Cerebellar cortex (tissue), 1 donor: ENCODE measurements at places on chromosomes 2 and 18.

- DNase-seq: no peak
Observed at GRCh38 chr2:111659361-111660333, 224.3 kb downstream of the ANAPC1 start.

- no peak for DNase-seq
Observed at GRCh38 chr2:134359367-134360081, 105.7 kb downstream of the MGAT5 start.

- DNase-seq: peak; percentile 86
Observed at GRCh38 chr2:127387655-127388422, at the start of gene MAP3K2. Gene MAP3K2, minus strand, starts transcription at chr2:127387975. Its CDS starts 44,846 bp downstream, at chr2:127343129.

DNA sequence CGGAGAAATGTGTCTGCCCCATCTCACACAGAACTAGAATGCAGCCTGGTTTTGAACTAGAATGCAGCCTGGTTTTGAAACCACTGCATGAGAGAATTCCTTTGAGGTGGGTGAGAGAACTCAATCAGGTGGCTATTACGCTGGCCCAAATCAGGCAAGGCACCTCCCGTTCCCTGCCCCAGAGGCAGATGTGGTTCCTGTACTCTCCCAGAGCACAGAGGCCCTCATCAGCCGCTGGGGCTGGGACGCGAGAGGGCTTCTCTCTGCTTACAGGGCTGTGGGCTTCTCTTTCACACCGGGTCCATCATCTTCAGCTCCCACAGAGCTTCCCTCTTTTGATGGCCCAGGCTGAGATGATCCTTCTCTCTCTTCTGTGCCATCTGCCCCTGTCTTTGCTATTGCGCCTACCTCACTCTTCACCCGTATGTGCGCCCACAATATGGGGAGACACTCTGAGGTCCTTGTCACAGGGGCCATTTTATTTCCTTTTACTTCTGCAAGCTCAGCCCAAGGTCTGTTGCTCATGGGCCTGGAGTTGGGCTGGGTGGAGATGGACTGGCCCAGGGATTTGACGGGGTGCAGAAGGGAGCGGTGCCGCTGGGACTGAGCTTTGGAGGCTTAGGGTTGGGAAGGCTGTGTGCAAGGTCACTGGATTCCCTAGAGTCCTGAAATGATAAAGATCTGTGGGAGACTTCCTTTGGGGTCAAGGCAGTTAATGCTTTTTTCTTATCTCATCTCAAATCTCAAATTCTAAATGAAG, 84.4 kb upstream of the HS6ST1 start:
- no peak for DNase-seq

DNA sequence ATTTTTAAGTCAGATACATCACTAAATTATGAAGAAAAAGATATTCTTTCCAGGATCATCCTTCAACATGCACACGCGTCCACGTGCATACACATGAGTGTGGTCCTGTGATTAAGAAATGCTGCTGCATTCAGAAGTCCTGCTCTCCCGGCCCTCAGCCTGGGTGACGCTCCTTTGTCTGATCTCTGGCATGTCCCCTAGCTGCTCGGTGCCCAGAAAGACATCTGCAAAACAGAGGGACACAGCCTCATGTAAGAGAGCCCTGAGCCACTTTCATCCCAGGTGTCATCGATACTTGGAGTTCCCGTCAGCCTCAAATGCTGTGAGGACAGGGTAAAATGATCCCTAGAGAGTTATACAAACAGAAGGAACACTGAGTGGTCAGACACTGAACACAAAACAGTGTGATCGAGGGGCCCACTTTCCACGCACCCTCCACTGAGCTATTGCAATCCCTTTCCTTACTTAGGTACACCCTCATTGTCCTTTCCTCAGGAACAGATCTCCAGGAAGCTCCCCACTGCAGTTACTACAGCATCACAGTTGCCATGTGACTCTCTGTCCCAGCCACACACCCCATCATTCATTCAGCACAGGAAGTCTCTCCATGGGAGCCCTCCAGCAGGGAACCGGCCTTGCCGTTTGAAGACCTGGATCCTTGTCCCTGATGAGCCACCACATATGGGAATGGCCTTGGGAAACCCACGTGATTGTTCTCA, 32.1 kb downstream of the CRACDL start:
- DNase-seq: no peak

- DNase-seq: no peak
Observed at GRCh38 chr18:23583071-23583865, 3.0 kb downstream of the NPC1 start.

DNA sequence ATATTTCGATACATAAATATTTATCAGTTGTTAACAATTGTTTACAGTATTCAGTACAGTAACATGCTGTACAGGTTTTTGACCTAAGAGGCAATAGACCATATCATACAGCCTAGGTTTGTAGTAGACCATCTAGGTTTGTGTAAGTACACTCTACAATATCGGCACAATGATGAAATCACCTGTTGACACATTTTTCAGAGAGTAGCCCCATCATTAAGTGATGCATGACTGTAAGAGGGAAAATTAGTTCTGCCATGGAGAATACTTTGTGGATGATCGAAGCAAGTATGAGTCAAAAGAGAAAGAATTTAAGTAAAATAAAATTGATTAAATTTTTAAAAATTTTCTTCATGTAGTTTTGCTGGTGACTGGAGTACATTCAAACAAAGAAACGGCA, 32.6 kb downstream of the VIT start:
- DNase-seq: no peak

DNA sequence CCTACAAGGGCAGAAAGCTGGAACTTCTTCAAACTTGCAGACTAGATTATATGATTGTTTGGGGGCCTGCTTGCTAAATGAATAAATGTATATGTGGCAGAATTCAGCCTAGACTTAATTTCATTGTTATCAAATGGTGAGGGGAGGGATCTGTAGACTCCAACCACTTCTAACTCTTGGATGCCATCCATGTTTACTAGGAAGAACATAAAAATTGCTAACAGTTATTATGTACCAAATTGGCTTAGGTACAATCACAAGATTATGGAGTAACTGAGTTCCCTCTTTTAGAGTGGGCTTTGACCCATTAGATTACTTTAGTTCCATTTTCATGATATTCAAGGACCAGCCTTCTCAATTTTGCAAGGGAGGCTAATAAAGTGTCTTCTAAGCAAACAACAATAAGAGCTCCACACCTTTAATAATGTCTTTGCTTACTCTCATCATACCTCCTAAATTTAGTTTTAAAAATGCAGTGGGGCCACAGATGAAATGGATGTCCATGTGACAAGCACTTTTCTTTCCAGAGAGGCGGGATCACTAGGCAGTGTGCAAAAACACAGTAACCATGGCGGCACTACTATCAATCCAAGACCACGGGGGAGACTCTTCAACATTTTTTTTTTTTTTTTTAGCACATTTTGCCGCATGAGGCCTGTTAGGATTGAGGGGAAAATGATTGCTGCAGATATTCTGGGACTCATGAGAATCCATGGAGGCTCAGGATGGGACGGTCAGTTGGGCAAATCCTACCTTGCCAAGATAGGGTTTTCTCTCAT, 217.6 kb upstream of the SPRED2 start:
- no peak for DNase-seq

DNA sequence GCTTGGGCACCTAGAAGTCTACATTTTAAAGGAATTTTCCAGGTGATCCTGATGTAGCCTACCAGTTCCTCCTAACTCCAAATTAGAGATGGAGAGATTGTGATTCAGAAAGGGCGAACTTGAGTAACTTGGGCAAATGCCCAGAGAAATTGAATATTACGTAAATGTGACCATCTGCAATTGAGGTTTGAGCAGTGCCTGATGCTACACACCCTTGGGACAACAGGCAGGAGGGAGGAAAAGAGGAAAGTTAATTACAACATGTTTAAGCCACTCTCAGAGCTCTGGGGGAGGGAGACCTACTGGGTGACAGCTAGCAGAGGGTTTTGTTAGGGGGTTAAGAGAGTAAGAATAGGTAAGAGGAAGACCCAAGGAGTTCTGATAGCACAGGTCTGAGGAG, 208.9 kb downstream of the LPIN1 start:
- no peak for DNase-seq

DNA sequence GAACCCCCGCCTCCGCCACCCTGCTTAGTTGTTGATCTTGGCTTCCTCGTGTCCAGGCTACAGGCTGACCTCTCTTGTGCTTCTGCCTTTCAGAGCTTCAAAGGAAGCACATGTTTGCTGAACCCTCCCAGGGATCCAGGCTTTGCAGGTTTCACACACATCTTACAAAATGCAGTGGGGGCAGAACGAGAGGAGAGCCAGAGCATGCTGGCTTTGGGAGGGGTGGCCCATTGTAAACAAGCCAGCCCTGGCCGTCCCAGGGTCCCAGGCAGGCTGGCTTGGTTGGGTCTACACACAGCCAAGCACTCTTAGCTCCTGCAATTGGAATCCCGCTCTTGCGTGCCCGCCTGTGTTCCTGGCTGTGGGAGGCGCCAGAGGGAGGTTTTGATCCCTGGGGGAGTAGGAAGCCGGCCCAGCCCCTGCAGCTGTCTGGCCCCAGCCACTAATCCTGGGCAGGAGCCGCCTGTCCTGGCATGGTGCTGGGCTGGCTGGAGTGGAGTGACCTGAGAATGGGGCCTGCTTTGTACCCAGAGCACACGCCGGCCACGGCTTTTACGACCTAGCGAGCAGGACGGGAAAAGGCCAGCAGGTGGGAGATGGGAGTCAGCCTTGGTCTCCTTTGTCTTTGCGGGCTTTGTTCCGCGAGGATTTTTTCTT, 53.9 kb downstream of the SH3BP4 start:
- no peak for DNase-seq

DNA sequence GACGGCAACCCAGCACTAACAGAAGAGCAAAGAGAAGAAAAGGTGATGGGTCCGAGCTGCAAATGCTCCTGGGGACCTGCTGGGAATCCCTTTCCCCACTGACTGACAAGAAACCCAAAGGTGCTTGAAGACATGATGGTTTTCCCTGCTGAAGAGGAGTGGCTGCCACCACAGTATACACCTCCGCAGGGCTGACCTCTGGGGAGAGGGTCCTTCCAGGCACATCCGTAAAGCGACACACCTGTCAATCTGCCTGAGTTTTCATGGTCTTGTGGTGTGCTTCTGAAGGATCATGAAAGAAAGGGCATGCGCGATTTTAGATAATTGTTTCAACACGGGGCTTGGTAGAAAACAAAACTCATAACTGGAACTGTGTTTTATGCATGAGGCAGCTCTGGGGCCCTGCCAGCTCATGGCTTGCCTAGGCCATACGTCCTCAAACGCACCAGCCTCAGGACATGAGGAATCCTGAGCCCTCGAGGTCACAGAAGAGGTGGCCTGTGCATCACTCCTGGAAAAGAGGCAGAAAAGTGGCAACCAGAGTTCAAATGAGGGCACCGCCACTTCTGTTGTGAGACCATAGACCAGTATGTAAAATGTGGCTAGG, 51.8 kb downstream of the SERTAD2 start:
- no peak for DNase-seq

GRCh38 chr18:56878711-56879110, 227.6 kb downstream of the WDR7 start:
- DNase-seq: no peak

- DNase-seq: no peak
Observed at GRCh38 chr2:130241041-130241707, 42.9 kb upstream of the TUBA3E start.

- no peak for DNase-seq
Observed at GRCh38 chr2:165970663-165971062, 17.1 kb upstream of the TTC21B start.

- no peak for DNase-seq
Observed at GRCh38 chr2:12469141-12469561, 247.6 kb upstream of the TRIB2 start.

GRCh38 chr2:207161247-207162123, 4.3 kb downstream of the KLF7 start:
- DNase-seq: peak; percentile 67

- DNase-seq: no peak
Observed at GRCh38 chr2:14189929-14190328, 442.6 kb upstream of the LRATD1 start.

DNA sequence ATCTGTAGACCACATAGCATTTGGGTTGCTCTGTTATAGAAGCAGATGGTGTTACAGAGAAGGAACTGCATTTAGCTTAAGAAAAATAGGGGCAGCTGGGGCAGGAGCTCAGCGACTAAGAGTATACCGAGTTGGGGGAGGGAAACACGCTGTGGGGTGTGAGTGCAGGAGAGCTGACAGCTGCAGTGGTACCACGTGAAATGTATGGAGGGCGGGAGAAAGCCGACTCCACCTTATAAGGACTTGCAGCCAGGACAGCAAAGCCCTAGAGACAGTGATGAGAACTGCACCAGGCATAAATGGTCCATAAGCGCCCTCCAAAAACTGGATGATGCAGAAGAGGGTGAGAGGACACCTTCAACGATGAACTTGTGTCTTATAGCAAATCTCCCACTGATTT, 237.6 kb downstream of the PRKCE start:
- no peak for DNase-seq

DNA sequence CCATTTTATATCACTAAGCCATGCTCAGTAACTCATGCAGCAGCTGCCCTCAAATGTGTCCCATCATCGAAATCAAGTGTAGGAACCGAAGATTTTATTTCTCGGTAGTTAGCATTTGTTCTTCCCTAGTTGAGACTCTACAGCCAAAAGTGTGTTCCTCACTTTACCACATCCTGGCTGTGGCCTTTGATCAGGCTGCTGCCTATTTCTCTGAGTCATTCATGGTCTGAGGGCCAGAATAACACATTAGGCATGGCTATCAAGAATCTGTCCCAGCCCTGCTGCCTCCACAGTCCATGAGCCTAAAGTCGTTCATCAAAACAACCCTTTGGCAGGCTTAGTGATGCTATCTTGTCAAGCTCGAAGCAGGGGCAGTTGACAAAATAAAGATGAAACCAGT, 300.1 kb downstream of the TDRD15 start:
- no peak for DNase-seq

DNA sequence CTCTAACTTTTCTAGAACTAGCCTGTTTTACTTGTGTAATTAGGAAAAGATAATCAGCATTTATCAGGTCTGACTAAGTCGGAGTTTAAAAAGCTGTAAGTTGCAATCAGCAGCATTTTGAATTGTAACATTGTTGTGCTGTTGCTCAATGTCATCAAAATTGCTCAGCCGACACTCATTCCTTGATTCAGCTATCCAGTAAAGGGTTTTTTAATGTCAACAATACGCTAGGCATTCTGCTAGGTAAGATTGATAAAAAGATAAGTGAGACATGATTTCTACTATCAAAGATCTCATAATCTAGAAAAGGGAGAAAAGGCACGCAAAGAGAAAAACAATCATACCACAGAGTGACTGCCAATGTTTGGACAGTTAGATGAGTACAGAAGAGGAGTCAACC, 327.1 kb upstream of the CDH2 start:
- DNase-seq: no peak

DNA sequence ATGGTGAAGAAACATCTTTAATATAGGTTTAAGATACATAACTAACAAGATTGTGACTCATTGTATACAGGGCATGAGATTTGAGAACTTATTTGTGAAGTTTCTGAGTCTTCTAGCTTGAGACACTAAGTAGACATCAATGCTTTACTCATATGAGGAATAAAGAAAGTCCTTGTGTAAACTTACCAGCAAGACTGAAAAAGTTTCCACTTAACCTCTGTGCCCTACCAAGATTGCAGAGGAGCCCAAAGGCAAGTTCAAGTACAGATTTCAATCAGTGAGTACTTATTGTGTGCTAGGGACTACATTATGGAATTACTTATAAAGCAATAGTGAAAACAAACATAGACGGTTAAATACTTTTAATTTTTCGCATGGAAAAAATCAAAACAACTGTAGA, 1041.2 kb upstream of the CELF4 start:
- no peak for DNase-seq

- peak; percentile 26 for DNase-seq
Observed at GRCh38 chr2:47631792-47632398, 151.1 kb upstream of the MSH6 start.
